Adrenal gland (tissue), 19 donors: ENCODE measurements at places on chromosomes 5 and 9. TPM values are rescaled to one million over a fixed set of nuclear protein-coding genes. Genes with fewer than 3 reads are reported as not detected.

Gene TEX48
- total RNA-seq: not detected

Gene VCAN
- 147 TPM for total RNA-seq

GRCh38 chr5:35815089-35815936, 41.4 kb upstream of the IL7R start:
- no peak overlapping the region for H3K27ac ChIP-seq
- H3K4me3 ChIP-seq: no peak overlapping the region
- no peak for DNase-seq
- no peaks in the 10 kb centered on the region for H3K36me3 ChIP-seq
- no peaks in the 10 kb centered on the region for H3K27me3 ChIP-seq

- no peaks in the 10 kb centered on the region for H3K27me3 ChIP-seq
- no peak for DNase-seq
- no peak overlapping the region for H3K27ac ChIP-seq
- no peak overlapping the region for H3K4me3 ChIP-seq
- H3K36me3 ChIP-seq: no peaks in the 10 kb centered on the region
These were observed 323.7 kb downstream of the ADAMTS6 start for GRCh38 chr5:65157906-65158603.

DNA sequence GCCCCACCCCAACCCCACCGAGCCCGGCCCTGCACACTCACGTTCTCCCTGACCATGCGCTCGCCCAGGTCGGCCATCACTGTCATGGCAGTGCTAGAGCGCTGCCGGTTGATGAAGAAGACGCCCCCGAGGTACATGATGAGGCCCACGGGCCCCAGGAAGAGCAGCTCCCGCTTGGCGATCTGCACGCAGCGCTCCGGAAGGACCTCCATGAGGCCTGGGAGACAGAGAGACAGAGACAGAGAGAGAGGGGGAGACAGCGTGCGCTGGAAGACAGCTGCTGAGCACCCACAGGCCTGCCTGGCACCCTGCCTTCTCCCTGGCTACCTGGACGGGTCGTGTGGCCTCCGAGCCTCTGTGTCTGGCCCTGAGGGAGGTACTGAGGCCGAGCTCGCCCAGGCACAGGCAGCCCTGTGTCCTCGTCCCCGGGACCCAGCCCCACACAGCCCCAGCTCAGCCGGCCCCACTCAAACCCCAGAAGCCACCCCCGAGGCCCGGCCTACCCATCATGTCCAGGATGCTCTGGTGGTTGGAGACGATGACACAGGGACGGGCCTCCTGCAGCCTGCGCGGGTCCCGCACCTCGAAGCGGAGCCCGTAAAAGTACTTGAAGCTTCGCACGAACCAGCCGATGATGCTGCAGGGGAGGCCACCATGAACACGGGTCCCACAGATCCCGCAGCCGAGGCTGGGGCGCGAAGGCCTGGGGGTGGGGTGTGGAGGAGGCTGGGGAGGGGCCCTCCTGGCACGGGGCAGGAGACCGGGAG, 10.2 kb downstream of the AGPAT2 start:
- H3K27ac ChIP-seq: no peak overlapping the region
- H3K4me1 ChIP-seq: peaks cover 3% of the 10 kb centered on the region
- H3K4me3 ChIP-seq: no peak overlapping the region
- H3K27me3 ChIP-seq: no peaks in the 10 kb centered on the region

DNA sequence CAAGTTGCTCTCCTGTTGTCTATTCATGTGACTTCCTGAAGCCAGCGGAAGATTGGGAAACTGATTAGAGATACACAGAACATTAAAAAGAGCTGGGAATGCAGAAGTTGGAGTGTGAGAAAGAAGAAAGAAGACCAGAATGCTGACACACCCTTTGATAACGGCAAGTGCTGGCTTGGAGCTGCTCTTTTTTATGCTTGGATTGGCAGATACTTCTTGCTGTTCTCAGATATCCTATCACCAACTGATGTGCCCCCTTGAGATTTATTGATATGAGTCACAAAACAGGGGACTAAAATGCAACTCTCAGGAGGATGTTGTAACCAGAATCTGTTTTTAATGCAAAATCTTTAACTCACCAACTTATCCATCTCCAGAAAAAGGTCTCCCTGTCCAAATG, 56.0 kb upstream of the ASTN2 start:
- DNase-seq: no peak
- no peaks in the 10 kb centered on the region for H3K36me3 ChIP-seq
- no peaks in the 10 kb centered on the region for H3K27me3 ChIP-seq
- H3K27ac ChIP-seq: no peak overlapping the region
- no peak overlapping the region for H3K4me3 ChIP-seq
- no peaks in the 10 kb centered on the region for H3K4me1 ChIP-seq

DNA sequence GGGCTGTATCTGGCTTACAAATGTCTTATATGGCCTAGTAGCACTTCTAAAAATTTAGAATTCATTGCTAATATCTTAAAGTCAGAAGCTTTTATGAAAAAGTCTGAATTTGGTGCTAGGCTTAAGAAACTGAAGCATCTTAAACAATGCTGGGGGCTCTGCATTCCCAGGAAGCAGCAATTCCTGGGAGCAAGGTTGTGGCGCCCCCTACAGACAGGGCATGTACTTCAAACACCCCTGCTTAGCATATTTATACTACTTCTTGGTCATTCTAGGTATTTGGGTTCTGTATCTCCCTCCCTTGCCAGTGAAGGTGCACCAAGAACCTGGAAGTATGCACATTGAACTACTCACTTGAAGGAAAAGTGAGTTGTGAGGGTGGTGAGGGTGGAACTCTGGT, 64.6 kb upstream of the GRIA1 start:
- no peaks in the 10 kb centered on the region for H3K27me3 ChIP-seq
- H3K4me1 ChIP-seq: no peaks in the 10 kb centered on the region
- no peak overlapping the region for H3K4me3 ChIP-seq
- H3K27ac ChIP-seq: no peak overlapping the region
- H3K36me3 ChIP-seq: no peaks in the 10 kb centered on the region

GRCh38 chr5:134559672-134560071, 34.2 kb downstream of the JADE2 start:
- peaks cover 29% of the 10 kb centered on the region for H3K4me1 ChIP-seq
- DNase-seq: no peak
- peak overlapping the region; percentile 45 for H3K27ac ChIP-seq
- H3K27me3 ChIP-seq: no peaks in the 10 kb centered on the region
- H3K36me3 ChIP-seq: peaks cover 62% of the 10 kb centered on the region
- no peak overlapping the region for H3K4me3 ChIP-seq

DNA sequence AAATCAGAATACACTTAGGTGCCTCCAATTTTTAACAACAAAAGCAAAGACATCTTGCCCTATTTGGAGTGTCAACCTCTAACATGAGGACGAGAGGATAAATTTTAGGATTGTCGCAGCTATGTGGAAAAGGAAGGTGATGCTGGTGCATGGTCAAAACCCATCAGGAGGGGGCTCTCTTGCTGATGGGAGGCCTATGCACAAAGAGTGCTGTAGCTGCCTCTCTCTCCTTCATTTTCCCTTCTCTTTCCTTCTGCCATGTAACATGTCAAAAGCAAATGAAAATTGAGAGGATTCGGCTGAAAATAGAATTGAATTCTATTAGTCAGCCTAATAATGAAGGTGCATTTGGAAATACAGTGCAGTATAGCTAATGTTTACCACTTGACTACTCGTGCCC, 578.7 kb upstream of the ZNF462 start:
- no peak overlapping the region for H3K27ac ChIP-seq
- no peak for DNase-seq
- no peaks in the 10 kb centered on the region for H3K27me3 ChIP-seq
- no peak overlapping the region for H3K4me3 ChIP-seq

DNA sequence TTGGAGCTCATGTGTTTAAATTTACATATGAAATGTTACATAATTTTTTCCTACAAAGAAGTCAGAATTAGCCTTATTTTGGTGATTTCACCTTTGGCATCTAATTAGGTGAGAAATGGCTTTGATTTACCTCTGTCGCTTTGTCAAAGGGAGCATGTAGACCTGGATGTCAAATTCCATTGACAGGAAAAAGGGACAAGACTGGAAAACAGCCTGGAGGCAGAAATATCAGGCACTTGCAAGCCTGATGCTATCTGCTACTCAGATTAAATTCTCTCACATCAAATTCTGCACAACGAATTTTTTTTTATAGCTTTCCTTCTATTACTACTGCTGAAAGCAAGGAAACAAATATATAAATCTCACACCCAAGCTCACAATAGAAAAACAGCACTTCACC, 54.1 kb upstream of the CTNND2 start:
- no peaks in the 10 kb centered on the region for H3K36me3 ChIP-seq
- no peak overlapping the region for H3K4me3 ChIP-seq
- no peaks in the 10 kb centered on the region for H3K27me3 ChIP-seq
- DNase-seq: no peak
- no peaks in the 10 kb centered on the region for H3K4me1 ChIP-seq

DNA sequence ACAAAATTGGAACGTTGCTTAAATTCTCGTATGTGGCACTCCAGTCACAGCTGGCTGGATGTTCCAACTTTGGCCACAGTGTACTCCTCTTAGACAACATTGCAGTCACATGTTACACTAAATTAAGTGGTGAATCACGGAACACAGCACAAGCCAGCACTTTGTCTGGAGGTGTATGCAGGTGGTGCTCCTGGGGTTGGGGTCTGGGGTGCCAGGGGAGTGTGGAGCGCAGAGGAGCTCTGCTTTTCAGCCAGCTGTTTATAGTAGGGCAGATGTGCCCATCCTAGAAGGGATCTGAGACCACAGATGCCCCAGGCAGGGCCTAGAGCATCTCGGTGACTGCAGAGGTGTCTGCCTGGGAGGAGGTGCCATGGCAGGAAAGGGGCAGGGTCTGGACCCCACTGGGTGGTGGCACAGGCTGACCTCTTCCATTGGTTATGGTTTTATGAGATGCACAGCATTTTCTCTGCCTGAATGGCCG, 82.6 kb downstream of the WNK2 start:
- no peaks in the 10 kb centered on the region for H3K4me1 ChIP-seq
- no peaks in the 10 kb centered on the region for H3K36me3 ChIP-seq
- DNase-seq: no peak
- H3K27me3 ChIP-seq: no peaks in the 10 kb centered on the region
- no peak overlapping the region for H3K4me3 ChIP-seq

DNA sequence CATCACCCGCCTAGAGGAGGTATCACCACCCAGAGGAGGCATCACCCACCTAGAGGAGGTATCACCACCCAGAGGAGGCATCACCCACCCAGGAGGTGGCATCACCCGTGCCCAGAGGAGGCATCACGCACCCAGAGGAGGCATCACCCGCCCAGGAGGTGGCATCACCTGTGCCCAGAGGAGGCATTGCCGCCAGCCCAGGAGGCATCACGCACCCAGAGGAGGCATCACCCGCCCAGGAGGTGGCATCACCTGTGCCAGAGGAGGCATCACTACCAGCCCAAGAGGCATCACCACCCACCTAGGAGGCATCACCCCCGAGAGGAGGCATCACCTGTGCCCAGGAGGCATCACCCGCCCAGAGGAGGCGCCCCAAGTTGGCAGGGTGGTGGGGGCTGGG, 2.6 kb downstream of the NOTCH1 start:
- no peak overlapping the region for H3K27ac ChIP-seq
- no peak for DNase-seq
- no peak overlapping the region for H3K4me3 ChIP-seq
- no peaks in the 10 kb centered on the region for H3K36me3 ChIP-seq
- peaks cover 8% of the 10 kb centered on the region for H3K4me1 ChIP-seq
- H3K27me3 ChIP-seq: no peaks in the 10 kb centered on the region

DNA sequence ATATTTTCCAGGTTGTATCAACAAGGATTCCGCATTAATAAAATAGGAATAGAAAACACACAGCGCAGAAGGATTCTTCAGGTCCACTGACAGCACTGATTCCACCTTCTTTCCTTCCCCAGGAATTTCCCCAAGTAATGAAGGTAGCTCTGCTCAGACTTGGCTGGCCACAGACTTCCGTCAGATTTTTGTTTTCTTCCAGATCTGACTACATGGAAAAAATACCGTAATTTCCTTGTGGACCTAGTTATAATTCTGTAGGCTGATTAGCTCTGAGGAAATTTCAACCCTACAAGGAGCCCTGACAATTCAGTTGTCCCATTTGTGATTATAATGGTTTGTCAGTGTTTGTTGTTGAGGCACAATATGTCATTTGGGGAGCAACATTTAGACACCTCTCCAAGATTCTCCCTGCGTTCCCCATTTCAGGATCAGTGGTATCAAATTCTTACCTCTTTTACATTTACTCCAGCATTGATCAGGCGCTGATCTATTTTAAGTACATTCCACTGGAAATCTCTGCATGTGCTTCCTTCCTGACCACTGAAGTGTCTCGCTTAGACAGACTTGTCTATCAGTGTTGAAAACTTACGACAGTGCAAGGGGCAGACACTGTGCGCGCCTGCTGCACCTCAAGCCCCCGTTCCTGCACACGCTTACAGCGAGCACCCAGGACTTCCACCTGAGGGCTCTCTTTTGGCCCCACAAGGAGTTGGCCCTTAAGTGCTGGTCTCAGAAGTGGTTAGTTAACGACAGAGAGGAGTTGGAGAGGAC, 94.8 kb downstream of the LHFPL2 start:
- H3K27me3 ChIP-seq: no peaks in the 10 kb centered on the region
- H3K27ac ChIP-seq: no peak overlapping the region
- H3K36me3 ChIP-seq: no peaks in the 10 kb centered on the region
- no peaks in the 10 kb centered on the region for H3K4me1 ChIP-seq
- DNase-seq: no peak

- no peak overlapping the region for H3K27ac ChIP-seq
- H3K27me3 ChIP-seq: no peaks in the 10 kb centered on the region
- H3K4me1 ChIP-seq: no peaks in the 10 kb centered on the region
- H3K36me3 ChIP-seq: no peaks in the 10 kb centered on the region
- H3K4me3 ChIP-seq: no peak overlapping the region
These were observed 4.4 kb upstream of the IL3 start for GRCh38 chr5:132055808-132056609.
